ENCODE measurements at places on chromosomes 7 and 10.

GRCh38 chr10:116526219-116526618 lies 19.5 kb upstream of the PNLIP start:
- DNase-seq: no peak

DNA sequence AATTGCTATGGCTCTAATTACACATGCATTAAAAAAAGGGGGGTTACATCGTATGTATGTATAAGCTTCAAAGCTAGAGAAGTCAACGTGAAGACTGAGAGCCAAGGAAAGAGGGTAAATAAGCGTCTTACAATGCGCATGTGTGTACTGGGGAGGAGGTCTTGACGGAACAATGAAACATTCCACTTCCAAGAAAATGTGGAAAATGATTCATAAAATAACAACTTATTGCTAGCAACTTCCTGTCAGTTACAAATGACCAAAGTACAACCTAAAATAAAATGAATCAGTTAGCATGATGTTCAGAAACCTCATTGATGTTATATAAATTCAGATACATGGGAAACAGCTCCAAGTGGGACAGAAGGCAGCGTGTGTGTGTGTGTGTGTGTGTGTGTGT lies 104.1 kb upstream of the RHEB start:
- DNase-seq: no peak

DNA sequence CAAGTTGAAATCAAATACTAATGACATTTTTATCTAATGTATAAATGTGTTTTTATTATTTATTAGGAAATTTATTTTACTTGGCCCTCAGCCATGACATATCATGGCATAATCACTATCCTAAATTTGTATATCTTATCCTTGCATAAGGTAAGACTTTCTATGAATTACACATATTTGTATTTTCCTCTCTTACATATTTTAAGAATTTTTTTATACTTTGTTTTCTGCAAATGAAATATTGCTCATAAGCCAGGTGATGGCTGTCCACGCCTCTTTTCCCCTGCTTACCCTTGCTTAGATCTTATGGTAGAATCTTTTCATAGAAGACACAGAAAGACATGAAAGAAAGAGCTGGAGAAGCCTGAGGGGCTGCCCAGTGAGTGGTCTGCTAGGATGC lies 48.2 kb downstream of the IKZF1 start:
- no peak for DNase-seq

DNA sequence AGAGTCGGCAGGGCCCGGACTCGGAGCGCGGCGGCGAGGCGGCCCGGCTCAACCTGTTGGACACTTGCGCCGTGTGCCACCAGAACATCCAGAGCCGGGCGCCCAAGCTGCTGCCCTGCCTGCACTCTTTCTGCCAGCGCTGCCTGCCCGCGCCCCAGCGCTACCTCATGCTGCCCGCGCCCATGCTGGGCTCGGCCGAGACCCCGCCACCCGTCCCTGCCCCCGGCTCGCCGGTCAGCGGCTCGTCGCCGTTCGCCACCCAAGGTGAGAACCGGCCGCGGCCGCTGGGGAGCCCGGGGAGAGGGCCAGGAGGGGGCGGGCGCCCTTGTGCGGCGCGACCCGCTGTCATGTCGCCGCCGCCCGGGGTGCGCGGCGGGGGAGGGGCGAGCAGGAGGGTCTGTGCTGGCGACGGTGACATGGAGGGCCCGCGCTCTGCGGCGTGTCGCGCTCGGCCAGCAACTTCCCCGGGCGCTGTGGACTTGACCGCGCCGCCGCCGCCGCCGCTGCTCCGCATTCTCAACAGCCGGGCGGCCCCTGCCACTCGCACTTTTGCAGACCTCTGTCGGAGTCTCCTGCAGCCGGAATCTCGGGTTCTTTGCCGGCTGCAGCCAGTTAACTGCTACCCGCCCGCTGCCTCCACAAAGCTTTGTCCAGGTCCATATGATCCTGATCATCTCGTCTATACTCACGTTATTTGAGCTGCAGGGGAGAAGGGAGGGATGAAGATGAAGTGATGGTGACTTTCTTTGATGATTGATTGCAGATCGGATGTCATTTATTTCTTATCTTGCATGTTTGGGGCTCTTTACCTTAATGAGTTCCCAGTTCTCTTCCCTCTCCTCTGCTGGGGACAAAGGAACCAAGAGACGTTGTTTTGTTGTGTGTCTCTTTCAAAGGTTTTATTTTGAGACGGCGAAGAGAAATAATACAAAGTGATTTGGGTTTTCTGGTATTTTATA lies 869 bp downstream of the TRIM24 start:
- no peak for DNase-seq

DNA sequence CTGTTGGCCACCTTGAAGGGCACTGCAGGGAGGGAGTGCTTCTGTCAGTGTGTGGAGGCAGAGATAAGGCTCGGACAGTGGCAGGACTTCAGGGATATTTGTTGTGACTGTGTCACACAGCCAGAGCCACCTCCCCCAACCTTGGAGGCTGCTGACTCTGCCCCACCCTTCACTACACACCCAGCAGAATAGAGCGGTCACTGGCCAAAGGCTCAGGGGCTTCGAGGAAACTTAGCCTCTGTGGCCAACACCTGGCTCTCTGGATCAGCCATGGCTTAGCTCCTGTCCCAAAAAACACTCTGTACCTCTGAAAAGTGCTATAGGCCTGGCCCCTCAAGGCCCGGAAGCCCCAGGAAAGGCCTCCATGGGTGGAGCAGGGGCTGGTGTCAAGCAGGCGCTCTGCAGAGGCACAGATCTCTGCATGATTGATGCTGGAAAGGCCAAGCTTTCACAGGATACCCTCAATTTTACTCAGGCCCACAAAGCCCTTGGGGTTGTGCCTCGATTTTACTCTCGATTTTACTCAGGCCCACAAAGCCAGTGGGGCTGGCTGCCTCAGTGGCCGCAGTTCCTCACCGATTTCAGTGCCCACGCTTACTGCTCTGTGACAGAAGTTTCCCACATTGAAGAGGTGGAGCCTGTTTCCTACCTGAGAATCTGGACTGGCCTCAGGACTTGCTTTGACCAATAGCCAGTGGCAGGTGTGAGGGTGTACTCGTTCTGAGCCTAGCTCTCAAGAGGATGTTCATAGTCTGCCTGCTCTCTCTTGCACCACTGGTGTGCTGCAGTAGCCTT lies 113.2 kb upstream of the GPR26 start:
- no peak for DNase-seq

DNA sequence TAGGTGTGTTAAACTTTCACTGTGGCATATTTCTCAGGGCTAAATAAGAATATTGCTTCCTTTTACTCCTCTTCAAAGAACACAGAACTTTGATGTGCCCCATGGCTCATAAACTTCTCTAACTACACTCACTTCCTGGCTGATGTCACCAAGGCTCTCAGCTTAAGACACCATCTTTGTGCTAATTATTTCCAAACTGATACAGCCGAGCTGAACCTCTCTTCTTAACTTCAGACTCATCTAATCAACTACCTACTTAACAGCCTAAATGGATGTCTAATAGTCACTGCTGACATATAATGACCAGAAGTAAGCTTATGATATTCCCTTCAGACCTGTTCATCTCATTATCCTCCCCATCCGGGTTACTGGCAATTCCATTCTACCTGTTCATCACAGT lies 3.6 kb downstream of the C10orf67 start:
- DNase-seq: no peak

GRCh38 chr7:131688738-131689661 lies 132.6 kb upstream of the PODXL start:
- DNase-seq: peak; percentile 23

GRCh38 chr10:121112579-121113384 lies 261.6 kb downstream of the WDR11 start:
- DNase-seq: no peak

- DNase-seq: no peak
These were observed 8.1 kb upstream of the POLD2 start for GRCh38 chr7:44131173-44132029.

DNA sequence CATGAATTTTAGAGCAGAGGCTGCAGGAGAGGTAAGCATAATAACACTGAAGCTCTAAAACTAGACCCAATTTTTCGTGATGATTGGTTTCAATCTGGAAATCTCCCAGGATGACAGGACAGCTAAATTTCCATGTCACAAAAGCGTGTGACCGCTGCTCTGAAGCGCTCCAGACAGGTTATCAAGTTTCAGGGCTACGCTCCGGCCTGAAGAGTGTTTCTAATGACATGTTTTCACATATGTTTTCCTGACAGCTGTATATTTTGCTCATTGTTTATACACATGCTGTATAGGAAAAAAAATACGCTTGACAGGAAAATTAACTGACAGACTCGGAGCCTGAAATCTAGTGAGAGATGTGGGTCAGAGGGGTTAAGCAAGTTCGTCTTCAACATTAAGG lies 219.8 kb upstream of the BMPER start:
- no peak for DNase-seq

DNA sequence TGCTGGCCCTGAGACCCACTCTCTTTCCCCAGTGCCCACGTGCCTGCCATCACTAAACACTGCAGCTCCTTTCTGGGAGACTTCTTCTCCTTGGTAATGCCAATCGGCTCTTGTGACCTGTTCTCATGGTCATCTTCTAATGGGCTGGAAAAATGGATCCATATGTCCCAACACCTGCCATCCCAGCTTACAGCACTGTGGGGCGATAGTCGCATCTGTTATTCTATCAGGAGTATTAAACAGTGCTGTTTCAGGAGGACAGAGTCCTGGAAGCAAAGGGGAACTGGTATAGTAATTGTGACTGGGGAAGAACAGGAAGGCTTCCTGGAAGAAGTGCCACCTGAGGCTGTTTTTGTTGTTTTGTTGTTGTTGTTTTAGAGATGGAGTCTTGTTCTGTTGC lies 411.2 kb downstream of the GLRX3 start:
- no peak for DNase-seq

DNA sequence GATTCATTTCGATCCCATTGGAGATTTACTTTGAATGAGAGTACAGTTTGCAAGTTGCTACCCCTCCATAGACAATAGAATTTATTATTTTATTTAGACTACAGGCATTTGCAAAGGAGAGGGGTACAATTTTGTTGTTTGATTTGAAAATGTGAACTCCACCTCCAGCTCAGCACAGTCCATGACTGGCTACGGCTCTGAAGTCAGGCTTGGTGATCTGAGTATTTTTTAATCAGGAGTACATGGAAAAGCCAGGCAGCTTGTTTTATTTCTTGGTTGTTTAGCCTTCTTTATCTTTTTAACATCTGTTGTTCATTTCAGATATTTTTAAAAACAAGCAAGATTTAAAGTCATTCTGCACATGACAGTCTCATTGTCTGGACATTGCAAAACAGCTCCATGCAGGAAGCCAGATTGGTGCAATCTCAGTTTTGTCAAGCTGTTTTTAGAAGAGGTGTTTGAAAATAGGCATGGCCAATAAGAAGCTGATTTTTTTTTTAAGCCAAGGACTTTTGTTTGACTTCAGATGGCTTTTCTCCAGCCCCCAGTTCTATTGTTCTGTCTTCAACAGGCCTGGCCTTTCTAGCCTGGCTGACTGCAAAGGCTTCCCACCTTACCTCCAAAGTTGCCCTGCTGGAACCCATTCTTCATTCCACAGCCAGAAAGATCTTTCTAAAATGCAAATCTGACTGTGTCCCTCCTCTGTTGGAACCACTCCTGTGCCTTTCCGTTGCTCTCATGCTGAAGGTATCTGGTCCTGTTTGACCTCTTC lies 12.2 kb downstream of the PLXDC2 start:
- DNase-seq: no peak

GRCh38 chr7:55171157-55171556 lies 152.3 kb downstream of the EGFR start:
- DNase-seq: no peak

DNA sequence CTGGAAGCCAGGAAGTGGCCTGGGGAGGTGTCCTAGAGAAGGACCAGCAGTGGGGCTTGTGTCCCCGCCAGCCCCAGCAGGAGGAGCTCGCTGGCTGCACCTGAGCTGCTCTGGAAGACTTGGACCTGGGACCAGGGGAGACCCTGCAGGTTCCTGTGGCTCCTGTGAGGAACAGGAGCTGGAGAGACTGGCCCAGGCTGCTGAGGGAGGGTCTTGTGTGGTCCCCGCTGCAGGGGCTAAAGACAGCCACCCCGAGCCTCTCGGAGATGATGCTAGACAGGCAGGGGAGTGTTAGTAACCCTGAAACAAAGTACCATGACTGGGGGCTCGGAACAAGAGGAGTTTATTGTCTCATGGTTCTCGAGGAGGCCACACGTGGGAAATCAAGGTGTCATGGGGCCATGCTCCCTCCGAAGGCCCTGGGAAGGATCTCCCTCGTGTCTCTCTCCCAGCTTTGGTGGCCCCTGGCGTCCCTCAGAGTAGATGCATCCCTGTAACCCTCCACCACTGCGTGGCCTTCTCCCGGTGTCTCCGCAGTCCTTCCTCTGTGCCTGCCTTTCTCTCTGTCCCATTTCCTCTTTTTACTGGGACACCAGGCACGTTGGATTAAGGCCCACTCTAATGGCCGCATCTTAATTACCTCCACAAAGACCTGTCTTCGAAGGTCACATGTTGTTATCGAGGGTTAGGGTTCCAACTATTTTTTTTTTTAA lies 348.4 kb downstream of the GLRX3 start:
- no peak for DNase-seq

GRCh38 chr7:138169441-138169851 lies 93.2 kb downstream of the AKR1D1 start:
- no peak for DNase-seq

- no peak for DNase-seq
These were observed 52.0 kb downstream of the VIPR2 start for GRCh38 chr7:159092701-159093121.

DNA sequence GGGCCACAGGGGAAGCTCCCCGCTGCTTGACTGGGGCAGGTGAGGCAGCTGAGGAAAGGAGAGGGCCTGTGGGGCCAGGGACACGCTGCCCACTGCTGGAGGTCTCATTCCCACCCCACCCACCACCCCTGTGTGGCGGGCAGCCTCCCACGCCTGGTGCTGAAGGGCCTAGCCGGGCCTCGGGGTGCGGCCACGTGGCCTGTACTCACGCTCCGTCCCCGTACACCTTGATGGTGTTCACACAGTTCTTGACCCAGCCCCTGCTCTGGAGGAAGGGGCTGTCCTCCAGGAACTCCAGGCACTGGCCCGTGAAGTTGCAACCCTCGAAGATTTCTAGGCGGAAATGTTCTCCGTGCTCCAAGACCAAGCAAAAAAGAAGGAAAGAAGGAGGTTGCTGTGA lies 4.0 kb downstream of the CRYGN start:
- no peak for DNase-seq

GRCh38 chr10:117339578-117339977 lies 35.7 kb downstream of the PDZD8 start:
- DNase-seq: no peak

DNA sequence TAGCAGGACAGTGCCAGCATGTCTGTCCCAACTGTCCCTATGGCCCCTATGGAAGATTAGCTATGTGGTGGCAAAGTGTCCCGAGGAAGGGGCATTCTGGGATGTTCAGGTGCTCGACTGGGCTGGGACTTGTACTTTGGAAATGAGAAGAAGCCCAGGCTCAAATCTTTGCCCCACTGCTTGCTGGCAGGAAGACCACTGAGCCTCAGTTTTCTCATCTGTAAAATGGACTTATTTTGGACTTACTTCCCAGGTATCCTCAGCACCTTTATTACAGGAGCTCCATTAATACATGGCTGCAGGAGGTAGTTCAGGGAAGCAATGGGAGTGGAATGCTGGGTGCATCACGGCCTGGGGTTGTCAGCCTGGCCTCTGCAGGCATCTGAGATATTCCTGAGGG lies 71.2 kb downstream of the LHPP start:
- no peak for DNase-seq

DNA sequence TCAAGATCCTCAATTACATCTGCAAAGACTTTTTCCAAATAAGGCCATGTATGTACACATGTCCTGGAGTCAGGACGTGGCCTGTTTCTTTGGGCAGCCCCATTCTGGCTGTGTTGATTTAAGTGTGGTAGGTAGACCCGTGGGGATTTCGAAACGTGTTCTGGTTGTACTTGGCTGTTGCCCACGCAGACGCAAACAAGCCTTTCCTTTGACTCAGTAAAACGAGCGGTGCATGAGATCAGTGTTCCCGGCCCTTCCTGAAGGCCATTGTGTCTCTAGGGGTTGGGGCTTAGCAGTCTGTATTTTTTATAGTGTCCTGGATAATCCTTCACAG lies 64.8 kb upstream of the DNAJB6 start:
- no peak for DNase-seq
